ENCODE measurements at places on chromosomes 5 and 9.

DNA sequence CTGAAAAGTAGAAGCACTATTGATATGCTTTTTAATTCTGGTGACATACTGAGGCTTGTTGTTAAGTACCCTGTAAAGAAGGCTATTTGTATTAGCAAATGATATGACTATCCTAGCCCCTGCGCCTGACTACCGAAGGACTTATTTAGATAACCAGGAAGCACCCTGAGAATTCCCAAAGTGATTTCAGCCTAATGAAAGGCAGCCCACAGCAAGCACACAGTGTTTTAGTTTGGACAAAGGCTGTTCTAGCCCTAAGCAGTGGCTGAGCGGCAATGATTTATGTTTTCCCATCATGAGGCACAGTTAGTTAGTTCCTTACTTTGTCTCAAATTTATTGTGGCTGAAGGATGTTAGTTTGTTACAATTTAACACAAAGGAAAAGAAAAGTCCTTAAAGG, 235.3 kb downstream of the KCTD16 start:
- H3K4me3 ChIP-seq: no peak overlapping the region
- no peak for DNase-seq
- H3K36me3 ChIP-seq: no peaks in the 10 kb centered on the region
- no peaks in the 10 kb centered on the region for H3K4me1 ChIP-seq
- no peaks in the 10 kb centered on the region for H3K27me3 ChIP-seq

DNA sequence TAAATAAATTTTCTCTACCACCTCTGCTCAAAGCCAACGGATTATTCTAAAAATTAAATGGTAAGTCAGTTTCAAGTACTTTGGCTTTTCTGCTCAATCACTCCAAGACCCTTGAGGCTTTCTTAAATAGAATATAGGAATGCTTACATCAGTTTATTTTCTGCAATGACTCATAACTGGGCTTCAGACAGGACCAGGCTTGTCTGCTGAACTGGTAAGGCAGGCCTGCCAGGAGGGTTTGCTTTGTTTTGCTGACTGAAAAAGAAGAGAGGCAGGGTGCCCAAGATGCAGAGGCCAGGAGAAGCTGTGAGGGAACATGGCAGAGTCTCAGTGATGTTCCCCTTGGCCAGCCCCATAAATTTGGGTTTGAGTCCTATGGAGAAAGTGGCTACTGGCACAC, 60.3 kb upstream of the EPB41L4A start:
- H3K27me3 ChIP-seq: peaks cover 5% of the 10 kb centered on the region
- peak overlapping the region; percentile 55 for H3K27ac ChIP-seq
- H3K4me3 ChIP-seq: no peak overlapping the region

- peaks cover 12% of the 10 kb centered on the region for H3K4me1 ChIP-seq
- no peak within 1 kb of the TSS for H3K27ac ChIP-seq
- no peaks in the 10 kb centered on the region for H3K27me3 ChIP-seq
- H3K36me3 ChIP-seq: peaks cover 2% of the 10 kb centered on the region
These were observed at the start of gene TMEFF1 for GRCh38 chr9:100472788-100473275. TMEFF1 (plus strand) TSS chr9:100473149; CDS start chr9:100473545, 396 bp downstream.

GRCh38 chr5:109256486-109256885, 153.3 kb downstream of the PJA2 start:
- DNase-seq: no peak
- H3K27ac ChIP-seq: no peak overlapping the region
- no peaks in the 10 kb centered on the region for H3K27me3 ChIP-seq
- peaks cover 7% of the 10 kb centered on the region for H3K4me1 ChIP-seq

- H3K4me3 ChIP-seq: no peak overlapping the region
- H3K27me3 ChIP-seq: no peaks in the 10 kb centered on the region
- no peak overlapping the region for H3K27ac ChIP-seq
- H3K36me3 ChIP-seq: no peaks in the 10 kb centered on the region
- H3K4me1 ChIP-seq: no peaks in the 10 kb centered on the region
These were observed 601.9 kb downstream of the SEMA5A start for GRCh38 chr5:8944005-8944404.

- H3K4me1 ChIP-seq: no peaks in the 10 kb centered on the region
- H3K27me3 ChIP-seq: no peaks in the 10 kb centered on the region
These were observed 145.6 kb downstream of the TRPM3 start for GRCh38 chr9:70975821-70976220.

DNA sequence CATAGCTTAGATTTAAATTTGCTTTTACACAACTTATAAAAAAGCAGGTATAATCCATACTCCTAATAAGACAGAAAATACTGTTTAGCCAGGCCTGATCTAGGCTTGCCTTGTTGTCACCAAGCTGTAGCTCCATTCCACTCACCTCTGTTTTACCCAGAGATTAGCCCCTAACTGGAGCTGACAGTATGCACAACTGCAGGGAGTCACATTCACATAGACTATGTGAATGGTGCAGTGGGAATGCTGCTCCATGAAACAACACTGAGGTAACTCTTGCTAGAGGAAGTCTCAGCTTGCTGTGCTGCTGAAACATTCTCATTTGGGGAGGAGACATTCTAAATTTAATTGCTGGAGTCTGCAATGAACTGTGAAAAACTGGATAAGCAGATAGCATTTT, 209.1 kb downstream of the TMEM232 start:
- DNase-seq: no peak
- peaks cover 5% of the 10 kb centered on the region for H3K27me3 ChIP-seq
- H3K4me3 ChIP-seq: no peak overlapping the region
- H3K36me3 ChIP-seq: no peaks in the 10 kb centered on the region

DNA sequence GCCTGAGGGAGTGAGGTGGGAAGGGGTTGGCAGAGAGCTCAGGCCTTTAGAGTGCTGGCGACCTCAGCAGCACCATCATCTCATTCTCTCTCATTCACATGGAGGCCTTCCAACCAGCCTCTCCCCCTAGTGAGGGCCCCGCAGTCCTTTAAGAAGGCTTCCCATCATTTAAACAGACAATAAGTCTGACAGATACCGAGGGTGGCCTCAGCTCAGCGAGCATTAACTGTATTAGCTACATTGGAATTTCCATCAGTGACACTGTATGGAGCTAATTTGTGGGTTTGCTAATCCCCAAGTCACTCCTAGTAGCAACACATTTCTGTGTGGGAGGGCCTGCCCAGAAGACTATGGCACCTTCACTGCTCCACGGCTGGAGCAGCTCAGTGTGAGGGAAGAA, 75.8 kb downstream of the INSYN2B start:
- no peaks in the 10 kb centered on the region for H3K36me3 ChIP-seq
- H3K27ac ChIP-seq: no peak overlapping the region
- H3K4me1 ChIP-seq: peaks cover 13% of the 10 kb centered on the region
- no peaks in the 10 kb centered on the region for H3K27me3 ChIP-seq

Data from osteocyte (in vitro differentiated cells).